Fibroblast of skin of back (primary cell): ENCODE measurements at places on chromosomes 6 and 20.

- no peak for DNase-seq
Observed at GRCh38 chr6:134997133-134997995, 47.5 kb upstream of the ALDH8A1 start.

- DNase-seq, result no peak
Observed at GRCh38 chr6:168121303-168121665, 42.3 kb upstream of the FRMD1 start.

- no peak for DNase-seq
Observed at GRCh38 chr20:6180531-6180930, 57.7 kb upstream of the FERMT1 start.

DNA sequence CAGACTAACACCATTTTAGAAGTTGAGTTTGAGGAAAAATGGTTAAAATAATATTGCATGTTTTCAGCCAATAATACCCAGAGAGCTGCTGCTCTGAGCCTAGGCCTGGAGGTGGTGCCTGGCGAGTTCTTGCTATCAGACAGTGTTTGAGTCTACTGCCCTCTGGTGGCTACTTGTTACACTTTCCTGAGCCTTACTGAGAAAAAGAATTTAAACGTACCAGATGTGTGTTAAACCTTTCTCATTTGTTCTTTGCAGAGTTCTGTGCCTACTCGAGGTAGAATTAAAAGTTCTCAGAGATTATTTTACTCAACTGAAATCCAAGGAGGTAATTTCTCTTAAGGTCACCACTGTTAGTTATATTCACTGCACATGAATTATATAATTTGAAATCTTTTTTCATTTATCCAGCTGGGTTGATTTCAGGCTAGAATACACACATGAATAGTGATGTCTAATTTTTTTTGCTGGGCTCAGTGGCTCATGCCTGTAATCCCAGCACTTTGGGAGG, 38.2 kb downstream of the SHLD1 start:
- DNase-seq, result peak; percentile 79

GRCh38 chr6:25558155-25558817, 93.7 kb upstream of the SCGN start:
- DNase-seq, result no peak

DNA sequence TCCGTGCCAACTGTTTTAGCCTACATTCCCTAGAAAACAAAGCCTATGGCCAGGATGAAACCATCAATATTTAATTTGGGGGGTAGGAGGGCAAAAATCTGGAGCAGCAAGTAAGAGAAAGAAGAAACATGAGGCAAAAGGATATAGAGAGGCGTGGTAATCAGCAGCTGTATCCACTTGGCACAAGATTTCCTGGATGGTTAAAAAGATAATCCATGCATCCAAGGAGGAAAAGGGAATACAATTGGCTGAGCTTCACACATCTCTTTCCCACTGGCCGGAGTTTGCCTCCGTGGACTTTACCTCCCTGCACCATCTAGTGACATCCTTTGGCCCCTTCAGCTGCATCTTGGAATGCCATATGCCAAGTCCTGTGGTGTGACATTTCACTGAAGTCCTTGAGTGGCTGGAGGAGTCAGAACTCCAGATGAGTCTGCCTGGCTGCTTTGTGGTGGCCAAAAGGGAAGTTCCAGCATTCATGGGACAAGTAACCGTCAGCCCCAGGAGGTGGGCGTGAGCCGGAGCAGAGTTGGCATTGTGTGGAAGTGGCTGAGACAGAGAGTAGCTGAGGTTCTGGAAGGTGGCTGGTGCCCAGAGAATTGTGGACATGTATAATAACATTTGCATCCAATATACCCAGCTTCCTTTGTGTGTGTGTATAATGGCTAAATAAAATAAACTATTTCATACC, 13.7 kb upstream of the TMX4 start:
- DNase-seq, result no peak

DNA sequence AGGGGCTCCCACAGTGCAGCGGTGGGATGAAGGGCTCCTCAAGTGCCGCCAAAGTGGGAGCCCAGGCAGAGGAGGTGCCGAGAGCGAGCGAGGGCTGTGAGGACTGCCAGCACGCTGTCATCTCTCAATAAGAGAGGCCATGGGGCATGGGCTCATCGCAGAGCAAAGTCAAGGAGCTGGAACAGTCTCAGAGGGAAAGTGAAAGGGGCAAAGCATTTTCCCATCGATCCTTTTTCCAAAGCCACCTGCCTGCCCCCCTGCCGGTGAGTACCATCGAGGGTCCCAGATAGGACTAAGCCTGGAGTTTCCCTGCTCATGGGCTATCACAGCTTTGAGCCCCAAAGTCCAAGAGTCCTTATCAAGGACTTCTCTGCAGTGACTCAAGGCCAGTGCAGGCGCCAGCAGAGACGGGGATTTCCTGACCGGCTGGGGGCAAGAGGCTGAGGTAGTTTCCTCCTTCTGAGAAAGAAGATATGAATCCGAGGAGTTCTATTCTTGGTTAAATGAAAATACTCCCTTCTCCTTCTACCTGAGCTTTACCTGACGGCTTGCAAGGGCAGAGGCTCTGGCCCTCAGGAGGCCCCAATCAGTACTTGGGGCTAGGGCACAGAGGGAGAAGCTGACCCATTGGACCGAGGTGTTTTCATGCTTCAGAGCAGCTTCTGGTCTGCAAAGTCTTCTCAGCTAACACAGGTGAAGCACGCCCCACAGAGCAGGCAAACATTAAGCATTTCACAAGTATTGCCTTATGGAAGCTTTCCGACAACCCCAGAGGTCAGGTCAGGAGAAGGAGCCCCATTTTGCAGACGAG, 22.6 kb downstream of the ETV7 start:
- no peak for DNase-seq

DNA sequence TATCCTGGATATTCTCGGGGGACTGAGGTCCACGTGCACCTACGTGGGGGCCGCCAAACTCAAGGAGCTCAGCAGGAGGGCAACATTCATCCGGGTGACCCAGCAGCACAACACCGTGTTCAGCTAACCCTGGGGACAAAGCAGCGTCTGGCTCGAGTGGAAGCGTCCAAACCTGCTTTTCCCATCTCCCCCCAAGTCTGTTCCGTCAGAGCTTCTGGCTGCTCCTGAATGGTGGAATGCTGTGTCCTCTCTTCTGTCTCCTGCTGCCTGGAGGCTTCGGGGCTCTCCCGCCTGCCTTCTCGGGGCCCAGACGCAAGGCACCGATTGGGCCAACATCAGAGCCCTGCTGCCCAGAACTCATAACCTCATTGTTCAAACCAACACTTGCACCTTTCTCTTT, 56.7 kb downstream of the GMPR start:
- no peak for DNase-seq

GRCh38 chr20:61106438-61106837, 145.6 kb upstream of the CDH4 start:
- no peak for DNase-seq

DNA sequence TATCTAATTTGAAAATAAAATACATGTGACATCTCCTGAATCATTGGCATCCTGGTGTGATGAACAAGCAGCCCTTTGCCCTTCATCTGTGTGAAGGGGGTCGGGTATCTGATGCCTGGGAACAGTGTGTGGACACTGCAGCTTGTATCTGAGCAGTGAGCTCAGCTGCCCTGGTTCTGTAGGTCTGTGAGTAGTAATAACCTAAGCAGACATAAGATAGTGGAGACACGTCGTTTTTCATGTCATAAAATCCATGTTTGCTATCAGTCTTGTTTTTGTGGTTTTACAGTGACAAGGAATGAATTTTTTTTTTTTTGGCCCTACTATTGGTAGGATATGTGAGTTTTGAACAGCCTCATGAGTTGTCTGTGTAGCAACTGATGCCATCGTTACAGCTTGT, 133.0 kb downstream of the JARID2 start:
- DNase-seq, result no peak

- DNase-seq, result no peak
Observed at GRCh38 chr20:23126281-23127061, 40.3 kb upstream of the CD93 start.

DNA sequence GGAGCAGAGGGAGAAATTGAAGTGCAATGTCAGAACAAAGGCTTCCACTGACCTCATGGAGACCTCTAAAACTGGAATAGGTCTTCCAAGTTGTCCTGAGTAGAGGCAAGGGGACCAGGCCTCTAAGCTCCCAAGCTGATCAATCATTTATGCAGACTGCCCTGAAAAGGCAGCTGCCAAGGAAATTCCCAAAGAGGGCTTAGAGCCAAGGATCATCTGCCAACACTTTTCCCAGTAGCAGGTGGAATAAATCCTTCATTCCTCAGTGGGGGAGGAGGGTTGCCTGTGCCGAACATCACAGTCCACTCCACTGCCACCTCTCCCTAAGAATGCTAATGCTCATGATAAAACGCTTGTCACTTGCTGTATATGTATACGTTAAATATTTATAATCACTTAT, 29.3 kb upstream of the RALY start:
- DNase-seq, result no peak

DNA sequence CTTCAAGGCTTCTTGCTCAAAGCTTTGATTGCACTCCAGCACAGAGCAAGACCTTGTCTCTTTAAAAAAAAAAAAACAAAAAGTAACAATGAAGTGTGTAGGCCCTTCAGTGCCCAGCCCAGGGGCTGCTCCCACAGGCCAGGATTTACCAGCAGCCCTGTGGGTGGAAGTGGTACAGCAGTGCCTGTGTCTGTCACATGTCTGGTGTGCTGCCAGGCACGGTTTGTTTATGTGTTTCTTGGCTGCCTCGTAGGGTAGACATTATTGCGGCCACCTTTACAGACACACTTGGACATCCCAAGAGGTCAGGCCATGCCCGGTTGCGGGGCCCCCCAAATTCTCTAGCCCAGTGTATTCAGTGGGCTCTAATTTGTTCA, 12.7 kb downstream of the DYNLRB1 start:
- DNase-seq, result no peak

DNA sequence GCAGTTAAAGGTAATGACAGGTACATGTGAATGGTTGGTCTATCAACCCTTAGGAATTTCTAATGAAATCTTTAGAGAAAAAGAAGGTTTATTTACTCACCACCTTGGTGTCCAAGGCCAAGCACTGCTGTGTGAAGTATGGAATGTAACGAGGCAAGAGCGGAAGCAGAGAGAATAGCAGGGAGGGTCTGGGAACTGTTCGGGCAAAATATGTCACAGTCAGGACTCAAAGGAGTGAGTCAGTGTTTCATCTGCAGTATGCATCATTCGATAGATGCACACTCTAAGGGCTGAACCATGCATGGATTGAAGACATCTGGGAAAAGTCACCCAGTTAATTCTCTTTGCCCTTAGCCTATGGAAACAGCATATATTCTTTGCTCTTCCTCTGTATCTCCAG, 33.2 kb downstream of the ADGRF5 start:
- DNase-seq, result peak; percentile 31

DNA sequence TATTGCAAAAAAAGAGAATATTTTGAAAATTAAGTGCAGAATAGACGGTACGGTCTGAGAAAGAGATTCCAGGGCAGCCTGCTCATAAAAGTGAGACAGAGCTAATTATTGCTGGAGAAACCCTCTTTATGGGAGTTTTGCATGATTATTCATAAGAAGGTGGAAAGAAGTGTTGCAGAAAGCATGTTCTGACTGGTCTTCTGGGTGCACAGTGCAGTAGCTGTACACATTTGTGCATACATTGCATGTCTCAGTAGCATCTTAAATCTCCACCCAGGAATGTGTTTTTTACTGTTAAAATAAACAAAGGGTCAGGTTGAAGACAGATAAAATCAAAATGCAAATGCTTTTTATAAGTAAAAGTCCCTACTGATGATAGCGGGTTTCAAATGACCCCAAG, 1813.6 kb upstream of the DEFB115 start:
- no peak for DNase-seq

DNA sequence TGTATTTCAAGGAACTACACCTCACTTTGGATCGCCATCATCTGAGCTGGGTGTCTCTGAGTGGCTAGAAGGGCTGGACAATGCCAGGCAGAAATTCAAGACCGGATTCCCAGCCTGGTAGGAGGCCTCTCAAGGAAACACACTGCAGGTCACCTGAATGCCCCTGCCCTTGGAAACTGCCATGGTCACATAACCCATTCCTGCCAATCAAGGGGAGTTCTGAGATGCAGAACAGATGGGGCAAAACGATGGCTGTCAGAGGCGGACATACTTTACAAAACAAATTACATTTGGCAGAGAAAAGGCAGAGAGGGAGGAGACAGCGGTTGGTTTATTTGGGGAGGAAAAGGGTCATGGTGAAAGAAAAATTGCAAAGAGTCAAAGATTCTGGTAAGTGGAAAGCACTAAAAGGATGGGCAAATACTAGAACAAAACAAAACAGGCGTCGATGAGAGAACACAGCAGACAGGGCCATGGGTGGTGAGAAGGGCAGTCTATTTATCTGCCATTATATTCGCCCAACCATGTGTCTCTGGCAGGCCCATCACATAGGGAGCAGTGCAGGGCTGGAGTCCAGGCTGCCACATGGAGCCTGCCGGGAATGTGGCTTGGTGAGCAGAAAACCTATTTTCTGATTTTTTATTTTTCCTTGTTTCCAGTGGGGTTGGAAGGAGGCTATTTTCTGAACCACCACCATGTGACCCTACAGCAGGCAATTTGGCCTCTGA, 13.5 kb downstream of the BEND3 start:
- DNase-seq, result no peak

- peak; percentile 13 for DNase-seq
Observed at GRCh38 chr6:38155144-38155543, 335.6 kb downstream of the ZFAND3 start.

DNA sequence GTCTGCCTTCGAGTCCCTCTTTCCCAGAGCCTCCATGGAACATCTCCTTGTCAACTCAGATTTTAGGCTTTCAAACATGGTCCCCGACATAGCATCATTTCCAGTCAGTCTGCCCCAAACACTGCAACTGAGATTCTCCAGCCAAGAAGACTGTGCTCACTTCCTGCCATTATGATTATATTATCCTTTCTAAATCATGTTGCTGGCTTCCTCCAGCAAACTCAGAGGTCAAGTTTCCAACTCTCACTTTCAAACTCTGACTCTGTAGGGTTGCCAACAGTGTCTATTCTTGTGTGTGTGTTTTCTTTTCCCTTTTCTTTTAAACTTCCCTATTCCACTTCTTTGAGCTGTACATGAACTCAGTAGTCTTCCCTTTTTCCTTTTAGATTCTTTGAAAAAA, 61.2 kb upstream of the TRAF3IP2 start:
- no peak for DNase-seq

- DNase-seq, result no peak
Observed at GRCh38 chr20:46020555-46020954, 8.5 kb upstream of the SLC12A5 start.

GRCh38 chr6:43216200-43216599, 13.1 kb downstream of the DNPH1 start:
- no peak for DNase-seq

- DNase-seq, result no peak
Observed at GRCh38 chr6:15036690-15037245, 209.1 kb upstream of the JARID2 start.

GRCh38 chr20:60054716-60055634, 96.8 kb downstream of the CDH26 start:
- DNase-seq, result no peak

GRCh38 chr20:61982191-61982950, 83.3 kb downstream of the TAF4 start:
- DNase-seq, result no peak

DNA sequence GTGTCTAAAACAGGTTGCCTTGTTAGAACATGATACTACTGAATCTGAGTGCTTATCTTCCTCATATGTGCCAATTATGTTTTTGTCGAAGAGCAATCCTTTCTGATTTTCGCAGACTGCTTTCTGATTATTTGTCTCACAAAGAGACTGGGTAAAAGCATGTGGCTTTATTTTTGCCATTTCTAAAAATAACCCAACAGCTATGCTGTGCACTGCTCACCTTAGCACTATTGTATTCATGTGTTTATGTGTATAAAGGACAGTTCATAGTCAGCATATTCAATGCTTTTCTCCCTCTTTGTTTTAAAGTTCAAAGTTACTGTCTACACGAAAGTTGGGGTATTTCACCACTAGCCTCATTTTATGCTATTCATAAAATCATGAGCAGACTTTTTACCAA, 127.0 kb downstream of the SGK1 start:
- DNase-seq, result no peak
